ENCODE measurements at places on chromosomes 6 and 20.

- no peak for DNase-seq
Measured at GRCh38 chr6:161511447-161512095, 237.7 kb upstream of the AGPAT4 start.

DNA sequence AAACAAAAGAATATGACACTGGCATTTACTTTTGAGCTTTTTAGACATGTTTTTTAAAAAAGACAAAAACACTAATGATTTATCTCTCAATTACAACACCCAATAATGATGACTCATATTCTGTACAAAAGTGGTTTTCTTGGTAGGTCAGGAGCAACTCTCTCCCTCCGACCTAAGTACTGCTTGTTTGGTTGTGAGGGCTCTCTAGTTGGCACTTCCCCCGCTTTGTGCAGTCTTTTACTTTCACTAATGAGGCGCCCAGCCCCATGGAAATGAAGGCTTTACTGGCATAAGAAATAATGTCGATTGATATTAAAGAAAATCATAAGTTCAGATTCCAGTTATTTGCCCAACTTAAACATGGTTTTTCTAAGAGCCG, 1.3 kb downstream of the KPNA5 start:
- DNase-seq: peak; percentile 64

DNA sequence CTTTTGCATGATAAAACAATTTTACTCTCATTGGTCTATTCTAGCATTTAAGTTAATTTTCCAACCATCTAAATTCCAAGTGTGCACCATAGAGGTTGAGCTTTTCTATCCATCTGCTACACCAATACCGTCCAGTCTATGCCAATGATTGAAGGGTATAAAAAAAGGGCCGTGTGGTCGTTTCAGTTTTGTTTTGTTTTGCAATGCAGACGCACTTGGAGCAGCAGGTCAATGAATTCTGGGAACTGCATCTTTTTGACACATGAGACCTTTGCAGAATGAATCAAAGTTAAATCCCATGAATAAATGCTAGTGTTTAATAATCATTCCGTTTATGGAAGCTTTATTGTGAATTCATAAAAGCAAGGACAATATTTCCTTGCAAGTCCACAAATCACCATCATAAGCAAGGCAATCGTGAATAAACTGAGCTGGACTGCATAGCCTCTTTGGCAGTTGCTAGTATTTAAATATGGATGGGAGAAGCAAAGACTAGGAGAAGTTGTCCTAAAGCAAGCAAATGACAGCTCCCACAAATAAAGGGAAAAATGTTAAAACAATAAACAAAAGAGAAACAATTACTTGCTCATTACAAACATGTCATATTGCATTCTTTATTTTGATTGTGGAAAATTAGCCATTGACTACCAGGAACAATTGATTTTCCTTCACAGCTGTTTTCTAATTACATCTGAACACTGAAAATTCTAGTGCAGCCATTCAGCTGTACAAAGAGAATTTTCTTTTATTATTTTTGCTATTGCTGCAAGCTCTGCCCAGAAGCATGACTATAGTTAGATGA, 649.7 kb upstream of the GJE1 start:
- no peak for DNase-seq

- DNase-seq: no peak
Measured at GRCh38 chr20:4512891-4513550, 208.7 kb upstream of the PRND start.

DNA sequence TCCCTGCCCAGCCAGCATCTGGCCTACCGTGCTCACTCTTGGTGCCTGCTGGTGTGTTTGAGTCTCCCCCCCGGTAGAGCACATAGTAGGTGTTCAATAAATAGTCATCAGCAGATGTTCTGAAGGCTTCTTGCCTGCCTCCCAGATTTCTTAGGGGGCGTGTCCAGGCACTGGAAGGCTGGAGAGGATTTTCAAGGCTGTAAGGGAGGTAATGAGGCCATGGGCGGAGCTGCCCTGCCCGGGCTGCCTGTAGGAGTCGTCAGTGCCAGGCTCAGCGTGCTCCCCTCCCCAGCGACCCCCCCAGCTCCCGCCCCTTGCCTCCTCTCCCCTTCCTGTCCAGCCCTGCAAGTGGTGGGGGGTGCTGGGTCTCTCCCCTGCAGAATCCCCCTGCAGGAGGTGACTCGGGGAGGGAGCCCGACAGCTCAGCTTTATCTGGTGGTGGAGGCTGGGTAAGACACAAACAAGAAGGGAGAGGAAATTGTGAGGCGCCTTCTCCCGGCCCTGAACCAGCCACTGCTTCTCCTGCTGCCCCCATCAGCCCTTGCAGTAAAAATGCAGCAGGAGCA, 55.9 kb downstream of the BCAS4 start:
- DNase-seq: no peak

GRCh38 chr20:49562311-49563014, 5.5 kb downstream of the PTGIS start:
- no peak for DNase-seq

DNA sequence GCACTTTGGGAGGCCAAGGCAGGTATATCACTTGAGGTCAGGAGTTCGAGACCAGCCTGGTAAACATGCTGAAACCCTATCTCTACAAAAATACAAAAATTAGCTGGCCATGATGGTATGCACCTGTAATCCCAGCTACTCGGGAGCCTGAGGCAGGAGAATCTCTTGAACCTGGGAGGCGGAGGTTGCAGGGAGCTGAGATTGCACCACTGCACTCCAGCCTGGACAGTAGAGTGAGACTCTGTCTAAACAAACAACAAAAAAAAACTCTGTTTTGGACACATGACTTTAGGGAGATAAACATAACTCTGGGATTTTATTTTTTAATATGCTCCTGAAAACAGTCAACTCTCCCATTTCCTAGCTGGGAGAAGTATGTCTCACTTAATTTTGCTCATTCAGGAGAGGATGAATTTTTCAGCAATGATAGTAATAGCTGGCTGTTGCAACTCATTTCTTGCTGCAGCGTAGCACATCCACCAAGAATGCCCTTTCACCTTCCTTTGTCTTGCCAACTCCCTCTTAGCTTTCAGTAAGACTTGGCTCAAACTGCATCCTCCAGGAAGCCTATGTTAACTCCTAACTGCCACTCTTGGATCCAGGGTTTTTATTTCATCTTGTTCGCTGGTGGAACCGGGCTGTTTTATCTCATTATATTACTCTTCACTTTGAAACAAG, 24.3 kb downstream of the TOP1 start:
- DNase-seq: no peak

DNA sequence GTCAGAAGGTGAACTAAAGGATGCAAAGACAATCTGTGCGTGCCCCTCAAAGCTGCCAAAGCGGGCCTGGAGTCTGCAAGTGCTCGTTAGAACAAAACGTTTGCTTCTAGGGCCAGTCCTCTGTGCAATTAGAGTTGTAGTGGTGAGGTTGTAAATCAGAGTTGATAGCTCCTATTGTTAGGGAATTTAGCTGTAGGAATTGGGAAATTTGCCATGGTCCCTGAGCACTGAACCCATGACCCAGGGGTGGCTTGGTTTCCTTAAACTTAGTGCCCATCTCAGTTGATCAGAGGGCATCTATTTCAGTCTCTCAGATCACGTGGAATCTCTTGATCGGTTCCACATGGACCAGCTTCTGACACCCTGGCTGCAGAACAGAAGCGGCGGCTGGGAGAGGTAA, 18.8 kb upstream of the RPS6KA2 start:
- DNase-seq: no peak

- no peak for DNase-seq
Measured at GRCh38 chr6:73696966-73697655, 1.1 kb downstream of the CD109 start.

DNA sequence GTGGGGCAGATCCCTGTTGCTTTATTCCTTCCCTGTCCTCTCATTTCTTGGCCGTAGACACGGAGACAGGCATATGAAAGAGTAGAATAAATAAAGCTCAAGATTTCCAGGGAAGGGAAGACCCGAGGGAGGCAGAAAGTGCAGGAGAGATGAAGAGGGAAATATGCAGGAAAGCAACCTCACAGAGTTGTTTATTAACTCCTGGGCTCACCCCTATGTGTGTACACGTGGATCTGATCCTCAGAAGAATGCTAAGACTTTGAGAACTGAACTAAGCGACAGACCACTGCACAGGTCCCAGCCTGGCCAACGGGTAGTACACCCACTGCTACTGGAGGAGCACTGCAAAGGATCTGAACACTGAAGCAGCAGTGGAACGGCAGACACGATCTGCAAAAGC, 156.2 kb downstream of the KIF16B start:
- no peak for DNase-seq

DNA sequence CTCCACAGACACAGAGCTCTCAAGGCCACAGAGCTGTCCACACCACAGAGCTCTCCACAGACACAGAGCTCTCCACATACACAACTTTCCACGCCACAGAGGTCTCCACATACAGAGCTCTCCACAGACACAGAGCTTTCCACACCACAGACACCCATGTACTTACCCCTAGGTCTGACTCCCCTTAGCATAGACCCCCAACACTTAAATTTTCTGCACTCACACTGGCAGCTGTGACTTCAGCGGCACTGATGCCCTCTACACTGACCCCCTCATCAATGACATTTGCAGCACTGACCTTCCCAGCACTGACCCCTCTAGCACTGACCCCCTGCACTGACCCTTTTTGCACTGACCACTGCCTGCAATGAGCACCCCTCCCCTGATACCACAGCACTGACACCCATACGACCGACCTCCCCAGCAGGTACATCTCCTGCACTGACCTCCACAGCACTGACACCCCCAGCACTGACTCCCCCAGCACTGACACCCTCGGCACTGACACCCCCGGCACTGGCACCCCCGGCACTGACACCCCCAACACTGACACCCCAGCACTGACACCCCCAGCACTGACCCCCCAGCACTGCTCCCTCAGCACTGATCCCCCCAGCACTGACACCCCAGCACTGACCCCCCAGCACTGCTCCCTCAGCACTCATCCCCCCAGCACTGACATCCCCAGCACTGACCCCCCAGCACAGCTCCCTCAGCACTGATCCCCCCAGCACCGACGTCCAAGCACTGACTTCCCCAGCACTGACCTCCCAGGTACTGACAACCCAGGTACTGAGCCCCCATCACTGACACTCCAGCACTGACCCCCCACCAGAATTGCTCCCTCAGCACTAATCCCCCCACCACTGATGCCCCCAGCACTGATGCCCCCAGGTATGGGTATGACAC, 56.5 kb downstream of the ERMARD start:
- DNase-seq: no peak

- DNase-seq: no peak
Measured at GRCh38 chr20:23305098-23305497, 45.5 kb upstream of the NXT1 start.

DNA sequence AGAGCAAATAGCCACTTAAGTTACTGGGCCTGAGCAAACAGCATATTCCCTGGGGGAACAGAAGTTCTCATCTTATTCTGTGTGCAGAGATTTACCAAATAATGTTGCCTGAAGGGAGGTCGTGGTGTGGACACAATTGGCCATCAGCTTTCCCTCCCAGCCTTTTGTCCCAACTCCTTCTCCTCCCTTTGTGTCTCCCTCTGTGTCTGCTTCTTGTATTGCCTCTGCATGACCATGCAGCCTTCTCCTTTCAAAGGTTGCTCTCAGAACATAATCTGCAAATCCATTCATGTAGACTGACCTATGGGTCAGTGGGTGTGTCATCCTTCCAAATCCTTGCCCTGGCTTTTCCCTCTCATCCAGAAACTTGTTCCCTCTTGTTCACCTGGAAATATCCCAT, 150.3 kb upstream of the INSM1 start:
- no peak for DNase-seq

GRCh38 chr6:34791164-34791700, 651 bp upstream of the BLTP3A start:
- peak; percentile 25 for DNase-seq

GRCh38 chr6:109958626-109959025, 19.5 kb upstream of the GPR6 start:
- no peak for DNase-seq

- DNase-seq: no peak
Measured at GRCh38 chr6:43671011-43671800, 16.4 kb downstream of the MRPS18A start.

- no peak for DNase-seq
Measured at GRCh38 chr6:127404133-127404532, 55.1 kb downstream of the KIAA0408 start.

GRCh38 chr20:48015141-48015910, 230.0 kb upstream of the SULF2 start:
- no peak for DNase-seq

GRCh38 chr20:31718952-31719643, 3.6 kb downstream of the BCL2L1 start:
- no peak for DNase-seq

GRCh38 chr6:126444659-126445273, 104.9 kb downstream of the CENPW start:
- no peak for DNase-seq

DNA sequence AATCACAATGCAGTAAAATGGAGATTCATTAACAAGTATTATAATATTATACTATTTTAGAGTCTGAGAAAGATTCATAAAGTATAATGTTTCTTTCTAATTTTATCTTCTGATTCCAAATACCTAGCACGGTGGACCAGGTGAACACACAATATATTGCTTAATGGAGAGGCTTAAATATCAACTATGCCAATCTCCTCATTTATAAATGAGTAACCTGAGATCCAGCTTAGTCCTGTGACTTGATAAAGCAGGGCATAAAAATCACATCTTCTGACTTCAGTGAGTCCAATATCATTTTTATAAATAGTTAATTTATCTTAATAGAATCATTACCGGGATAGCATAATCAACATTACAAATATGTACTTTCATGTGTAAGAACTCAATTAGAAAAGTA, 144.4 kb upstream of the GJE1 start:
- DNase-seq: no peak

- no peak for DNase-seq
Measured at GRCh38 chr6:41553405-41553999, 7.3 kb downstream of the FOXP4 start.

- DNase-seq: no peak
Measured at GRCh38 chr6:131823276-131823902, 15.6 kb downstream of the ENPP1 start.

GRCh38 chr20:49647550-49647949, 66.1 kb downstream of the B4GALT5 start:
- DNase-seq: no peak

- peak; percentile 98 for DNase-seq
Measured at GRCh38 chr6:157323255-157323965, at the start of gene TMEM242. TMEM242 (minus strand) TSS chr6:157323519; CDS start chr6:157323499, 20 bp downstream.

DNA sequence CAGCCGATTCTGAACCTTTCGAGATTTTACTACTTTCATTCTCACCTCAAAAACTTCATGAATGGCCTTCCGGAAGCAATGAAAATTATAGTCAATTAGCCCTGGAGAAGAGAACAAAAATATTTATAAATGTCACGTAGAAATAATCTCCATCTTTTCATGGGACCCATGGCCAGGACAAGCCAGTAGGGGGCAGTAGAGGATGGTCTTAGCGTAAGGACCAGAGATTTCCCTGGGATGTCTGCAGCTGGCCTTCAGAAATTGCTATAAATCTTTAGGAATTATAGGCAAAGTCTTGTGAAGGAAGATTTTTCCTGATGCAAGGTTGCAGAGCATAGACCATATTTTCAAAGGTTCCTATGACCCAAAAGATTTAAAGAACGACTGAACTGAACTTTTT, 15.6 kb upstream of the UBE2J1 start:
- peak; percentile 90 for DNase-seq

GRCh38 chr20:34268851-34269636, 27.8 kb downstream of the ASIP start:
- no peak for DNase-seq

GRCh38 chr6:37779111-37779800, 40.3 kb upstream of the ZFAND3 start:
- no peak for DNase-seq

All from inflammatory macrophage treated with lipopolysaccharide for 1 hour (primary cell).